SIG-M5 (cell line): ENCODE measurements at places on chromosomes 5 and 9.

- no peak for DNase-seq
Measured at GRCh38 chr5:142808878-142809598, 38.9 kb downstream of the ARHGAP26 start.

DNA sequence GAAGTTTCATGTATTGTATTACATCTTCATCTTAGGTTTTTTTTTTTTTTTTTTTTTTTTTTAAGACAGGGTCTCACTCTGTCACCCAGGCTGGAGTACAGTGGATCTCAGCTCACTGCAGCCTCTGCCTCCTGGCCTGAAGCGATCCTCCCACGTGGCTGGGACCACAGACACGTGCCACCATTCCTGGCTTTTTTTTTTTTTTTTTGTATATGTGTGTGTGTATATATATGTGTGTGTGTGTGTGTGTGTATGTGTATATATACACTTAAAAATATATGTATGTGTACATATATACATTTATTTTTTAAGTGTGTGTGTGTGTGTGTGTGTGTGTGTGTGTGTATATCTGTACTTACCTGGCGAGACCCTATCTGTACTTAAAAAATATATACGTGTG is 6.6 kb downstream of the DMXL1 start:
- DNase-seq: no peak

DNA sequence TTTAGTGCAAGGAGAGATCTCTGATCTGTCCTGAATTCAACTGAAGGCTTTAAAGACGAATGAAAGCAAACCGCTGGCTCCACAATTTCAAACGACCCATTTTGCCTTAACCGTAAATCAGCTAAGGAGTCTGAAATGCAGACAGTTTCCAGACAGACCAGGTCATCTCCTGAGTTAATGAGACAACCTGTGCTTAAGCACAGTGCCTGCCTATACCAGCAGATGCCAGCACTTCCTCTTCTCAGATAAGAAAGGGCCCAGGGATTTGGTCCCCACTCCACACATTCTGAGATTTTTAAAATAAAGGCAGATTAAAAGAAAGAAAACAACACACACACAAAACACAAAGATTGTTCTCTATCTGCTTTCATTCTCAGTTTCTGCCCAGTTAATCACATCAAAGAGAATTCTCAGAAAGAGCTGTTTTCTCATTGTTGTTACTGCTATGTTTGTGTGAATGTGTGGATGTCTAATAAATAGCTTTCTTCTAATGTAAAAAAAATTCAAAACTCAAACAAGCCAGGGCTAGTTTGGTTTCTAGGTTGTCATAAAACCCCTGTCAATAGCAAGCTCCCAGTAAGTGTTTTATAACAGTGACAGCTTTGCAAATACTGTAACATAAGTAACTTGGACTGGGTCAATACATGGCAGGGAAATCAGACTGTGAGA is 157.7 kb upstream of the SLC24A2 start:
- no peak for DNase-seq

- DNase-seq: no peak
Measured at GRCh38 chr9:107989099-107989498, 499.5 kb upstream of the KLF4 start.

GRCh38 chr5:14447958-14448911 is 133.4 kb upstream of the OTULINL start:
- no peak for DNase-seq

DNA sequence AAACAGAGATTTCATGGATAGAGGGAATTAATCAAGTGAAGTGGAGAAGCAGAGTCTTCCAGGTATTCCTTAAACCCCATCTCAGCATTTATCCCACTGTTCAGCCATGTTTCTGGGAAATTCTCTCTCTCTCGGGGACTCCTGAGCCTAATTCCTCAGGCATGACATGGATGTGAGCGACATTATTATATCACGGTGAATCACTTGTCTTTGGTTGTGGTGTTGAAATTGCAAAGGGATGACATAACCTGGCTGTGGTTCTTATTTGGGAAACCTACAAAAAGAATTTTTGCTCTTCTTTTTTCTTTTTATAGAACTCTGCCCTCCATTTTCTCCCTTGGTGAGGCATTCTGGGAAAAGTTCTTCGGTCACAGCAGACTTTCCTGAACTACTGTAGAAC is 457.9 kb upstream of the PTGER4 start:
- no peak for DNase-seq

DNA sequence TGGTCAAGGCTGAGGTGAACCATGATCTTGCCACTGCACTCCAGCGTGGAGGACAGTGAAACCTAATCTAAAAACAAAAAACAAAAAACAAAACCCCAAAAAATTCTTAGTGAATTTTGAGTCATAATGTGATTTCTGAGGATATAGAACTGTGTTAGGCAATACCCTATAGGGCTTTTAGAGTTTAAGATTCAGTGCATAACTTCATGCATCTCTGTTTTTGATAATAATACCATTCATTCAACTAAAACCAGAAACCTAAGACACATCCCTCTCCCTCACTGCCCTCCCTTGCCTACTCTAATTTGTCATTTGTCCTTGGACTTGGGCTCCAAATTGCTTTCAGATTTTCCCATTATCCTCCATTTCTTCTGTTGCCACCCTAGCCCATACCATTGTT is 405.7 kb upstream of the EDIL3 start:
- no peak for DNase-seq

GRCh38 chr9:115225459-115226116 is 107.6 kb upstream of the TNC start:
- no peak for DNase-seq

GRCh38 chr9:4792054-4792571 is 631 bp upstream of the RCL1 start:
- DNase-seq: no peak

DNA sequence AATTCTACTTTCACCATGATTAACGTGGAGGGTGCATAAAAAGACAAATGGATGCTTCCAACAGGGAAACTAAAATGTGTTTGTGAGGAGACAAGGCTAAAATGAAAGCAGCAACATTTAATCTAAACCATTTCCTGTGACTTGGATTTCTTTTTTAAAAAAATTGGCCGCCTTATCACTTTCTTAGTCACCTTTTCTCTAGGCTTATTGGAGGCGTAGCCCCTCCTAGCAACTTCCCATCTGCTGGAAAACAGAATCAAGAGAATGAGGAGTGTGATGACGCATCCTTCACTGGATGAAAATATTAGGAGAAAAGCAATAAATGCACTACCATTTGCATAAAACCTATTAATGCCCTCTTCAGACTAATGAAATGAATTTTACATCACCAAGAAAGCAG is 791 bp upstream of the GPR150 start:
- DNase-seq: no peak

GRCh38 chr5:57940879-57941278 is 458.3 kb upstream of the ACTBL2 start:
- no peak for DNase-seq

- DNase-seq: no peak
Measured at GRCh38 chr5:177430140-177430951, 3.9 kb downstream of the GRK6 start.

DNA sequence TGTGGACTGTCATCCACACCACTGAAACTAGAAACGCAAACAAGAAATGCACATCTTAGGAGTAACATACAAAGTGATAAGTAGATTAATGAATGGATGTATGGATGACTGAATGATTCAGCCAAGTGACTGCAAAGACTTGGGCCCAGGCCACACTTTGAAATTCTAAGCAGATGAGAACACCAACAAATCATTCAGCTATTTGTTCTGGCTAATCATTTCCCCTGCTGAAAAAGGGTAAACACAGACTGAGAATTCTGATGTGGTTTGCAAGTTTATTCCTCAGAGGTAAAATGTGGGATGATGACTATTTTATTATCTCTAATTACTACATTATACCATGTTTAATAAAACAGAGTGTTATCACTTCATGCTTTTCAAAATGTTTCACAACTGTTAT is 163.2 kb upstream of the ADAMTS16 start:
- DNase-seq: no peak

- DNase-seq: no peak
Measured at GRCh38 chr5:108141676-108142075, 240.2 kb downstream of the FBXL17 start.

GRCh38 chr5:135211791-135212190 is 177.8 kb upstream of the PITX1 start:
- DNase-seq: no peak

- DNase-seq: no peak
Measured at GRCh38 chr9:89884356-89885083, 279.7 kb downstream of the GADD45G start.

DNA sequence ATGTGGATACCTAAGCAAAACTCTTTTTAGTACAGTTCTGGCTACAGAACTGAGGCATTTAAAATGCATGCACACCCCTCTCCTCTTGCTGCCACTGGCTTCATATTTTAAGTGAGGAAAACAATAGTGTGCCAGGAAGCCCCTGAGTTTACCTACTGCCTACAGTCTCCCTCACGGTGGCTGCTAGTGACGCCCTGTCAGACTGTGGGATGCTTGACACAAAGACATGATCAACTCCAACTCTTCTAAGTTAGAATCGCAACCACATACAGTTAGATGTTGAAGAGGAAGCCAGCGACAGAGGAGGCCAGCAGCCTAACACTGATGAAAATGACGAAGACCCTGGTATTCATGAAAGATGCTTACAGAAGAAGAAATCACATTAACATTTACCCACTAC is 1.3 kb downstream of the SEC16A start:
- no peak for DNase-seq

DNA sequence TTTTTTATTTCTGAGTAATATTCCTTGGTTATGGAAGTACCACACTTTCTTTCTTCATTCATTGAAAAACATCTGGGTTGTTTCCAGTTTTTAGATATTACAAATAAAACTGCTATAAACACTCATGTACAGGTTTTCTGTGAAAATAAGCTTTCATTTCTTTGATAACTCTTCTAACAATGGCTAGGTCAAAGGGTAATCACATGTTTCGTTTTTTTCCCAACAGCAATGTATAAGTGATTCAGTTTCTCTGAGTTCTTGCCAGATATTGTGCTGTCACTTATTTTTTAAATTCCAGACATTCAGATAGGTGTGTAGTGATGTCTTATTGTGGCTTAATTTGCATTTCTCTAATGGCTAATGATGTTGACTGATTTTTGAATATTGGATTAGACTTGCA is 16.7 kb upstream of the TNPO1 start:
- DNase-seq: no peak

- no peak for DNase-seq
Measured at GRCh38 chr9:129011761-129012181, 16.4 kb downstream of the SH3GLB2 start.

DNA sequence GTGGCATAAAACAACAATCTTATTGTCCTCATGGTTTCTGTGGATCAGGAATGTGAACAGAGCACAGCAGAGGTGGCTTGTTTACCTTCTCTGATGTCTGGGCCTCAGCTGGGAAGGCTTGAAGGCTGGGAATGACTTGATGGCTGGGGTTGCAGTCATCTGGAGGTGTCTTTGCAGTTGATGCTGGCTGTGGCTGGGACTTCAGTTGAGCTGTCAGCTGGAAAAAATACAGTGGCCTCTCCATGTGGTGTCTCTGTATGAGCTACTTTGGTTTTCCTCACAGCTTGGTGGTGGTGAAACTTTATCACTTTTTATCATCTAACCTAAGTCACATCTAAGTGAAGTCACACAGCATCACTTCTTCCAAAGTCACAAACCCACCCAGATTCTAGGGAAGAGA is 24.7 kb upstream of the STX17 start:
- DNase-seq: no peak

GRCh38 chr5:147708708-147709107 is 73.8 kb downstream of the JAKMIP2 start:
- DNase-seq: no peak

DNA sequence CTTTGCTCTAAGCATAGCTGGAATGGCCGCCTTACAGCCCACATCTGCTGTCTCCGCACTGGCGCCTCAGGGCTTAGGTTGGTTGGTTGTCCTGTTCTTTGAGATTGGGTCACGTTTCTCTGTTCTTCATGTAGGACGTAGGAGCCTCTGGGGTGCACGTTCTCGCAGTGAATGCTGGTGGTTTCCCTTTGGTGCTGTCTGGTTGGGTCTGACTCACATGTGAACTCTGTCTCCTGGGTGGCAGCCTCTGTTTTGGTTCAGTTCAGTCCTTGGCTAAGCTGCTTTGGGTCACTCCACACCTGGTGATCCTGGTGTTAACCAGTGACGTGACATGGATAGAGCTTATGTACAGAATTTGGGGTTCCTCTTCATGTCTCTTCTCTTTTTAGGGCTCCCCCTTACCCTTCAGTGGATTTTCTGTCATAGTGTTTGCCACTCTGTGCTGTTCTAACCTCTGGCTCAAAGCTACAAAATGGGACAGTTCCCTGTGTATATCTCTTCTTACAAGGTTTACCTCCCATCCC is 12.6 kb upstream of the LPCAT1 start:
- DNase-seq: no peak

- DNase-seq: no peak
Measured at GRCh38 chr9:110189559-110190320, 18.2 kb downstream of the C9orf152 start.

GRCh38 chr9:35763181-35763580 is 9.1 kb upstream of the MSMP start:
- no peak for DNase-seq

DNA sequence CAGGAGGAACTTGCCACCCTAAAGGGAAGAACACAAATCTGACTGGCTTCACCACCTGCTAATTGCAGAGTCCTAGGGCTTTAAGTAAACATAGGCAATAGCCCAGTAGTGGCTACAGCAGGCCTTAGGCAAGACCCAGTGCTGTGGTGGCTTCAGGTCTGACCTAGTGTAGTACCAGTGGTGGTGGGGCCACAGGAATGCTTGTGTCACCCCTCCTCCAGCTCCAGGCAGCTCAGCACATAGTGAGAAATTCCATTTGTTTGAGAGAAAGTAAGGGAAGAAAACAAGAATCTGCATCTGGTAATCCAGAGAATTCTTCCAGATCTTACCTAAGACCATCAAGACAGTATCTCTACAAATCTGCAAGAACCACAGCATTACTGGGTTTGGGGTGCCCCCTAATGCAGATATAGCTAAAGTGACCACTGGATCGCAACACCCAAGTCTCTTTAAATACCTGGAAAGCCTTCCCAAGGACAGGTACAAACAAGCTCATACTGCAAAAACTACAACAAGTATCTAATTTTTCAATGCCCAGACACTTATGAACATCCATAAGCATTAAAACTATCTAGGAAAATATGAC is 102.6 kb upstream of the TRPM3 start:
- no peak for DNase-seq

DNA sequence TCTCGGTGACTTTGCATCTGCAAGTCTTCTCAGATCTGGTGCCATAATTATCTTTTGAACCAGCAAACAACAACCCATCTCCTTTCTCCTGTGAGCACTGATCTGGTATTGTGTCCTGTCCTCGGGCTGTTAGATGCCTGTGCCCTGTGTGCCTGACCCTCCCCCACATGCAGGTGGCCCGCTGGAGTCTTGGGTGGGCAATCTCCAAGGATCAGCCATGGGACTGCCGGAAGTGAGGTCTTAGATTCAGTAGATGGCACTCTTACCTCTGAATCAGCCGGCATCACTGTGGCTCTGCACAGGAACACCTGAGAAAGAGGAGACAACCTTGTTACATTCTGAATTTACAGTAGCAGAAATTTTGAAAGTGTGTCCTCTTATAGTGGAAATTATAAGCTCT is 172.4 kb downstream of the IRX2 start:
- DNase-seq: no peak

GRCh38 chr9:129848712-129849441 is 13.6 kb downstream of the USP20 start:
- no peak for DNase-seq

GRCh38 chr5:59799668-59800346 is 93.7 kb downstream of the PDE4D start:
- no peak for DNase-seq
